ENCODE measurements at places on chromosomes 16 and 17.

DNA sequence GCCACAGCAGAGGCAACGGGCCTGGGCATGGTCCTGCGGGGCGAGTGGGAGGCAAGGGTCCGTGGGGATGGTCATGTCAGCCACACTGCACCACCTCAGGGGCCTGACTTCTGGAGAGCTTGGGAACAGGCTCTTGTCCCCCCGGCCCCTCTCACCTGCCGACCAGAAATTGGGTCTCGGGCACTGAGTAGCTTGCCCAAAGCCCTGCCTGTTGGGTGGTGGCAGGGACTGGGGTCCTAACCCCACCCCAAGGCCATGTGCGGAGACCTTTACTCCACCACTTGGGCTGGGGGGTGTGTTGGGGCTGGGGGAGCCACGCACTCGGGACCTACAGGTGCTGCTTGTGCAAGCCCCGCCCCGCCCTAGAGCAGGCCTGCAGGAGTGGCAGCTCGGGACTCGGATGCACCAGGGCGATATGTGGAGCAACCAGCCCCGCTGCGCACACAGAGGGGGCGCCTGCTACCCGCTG, 24.2 kb upstream of the CHMP6 start:
- no peak for DNase-seq

GRCh38 chr16:58363746-58364393, 28.4 kb upstream of the GINS3 start:
- no peak for DNase-seq

DNA sequence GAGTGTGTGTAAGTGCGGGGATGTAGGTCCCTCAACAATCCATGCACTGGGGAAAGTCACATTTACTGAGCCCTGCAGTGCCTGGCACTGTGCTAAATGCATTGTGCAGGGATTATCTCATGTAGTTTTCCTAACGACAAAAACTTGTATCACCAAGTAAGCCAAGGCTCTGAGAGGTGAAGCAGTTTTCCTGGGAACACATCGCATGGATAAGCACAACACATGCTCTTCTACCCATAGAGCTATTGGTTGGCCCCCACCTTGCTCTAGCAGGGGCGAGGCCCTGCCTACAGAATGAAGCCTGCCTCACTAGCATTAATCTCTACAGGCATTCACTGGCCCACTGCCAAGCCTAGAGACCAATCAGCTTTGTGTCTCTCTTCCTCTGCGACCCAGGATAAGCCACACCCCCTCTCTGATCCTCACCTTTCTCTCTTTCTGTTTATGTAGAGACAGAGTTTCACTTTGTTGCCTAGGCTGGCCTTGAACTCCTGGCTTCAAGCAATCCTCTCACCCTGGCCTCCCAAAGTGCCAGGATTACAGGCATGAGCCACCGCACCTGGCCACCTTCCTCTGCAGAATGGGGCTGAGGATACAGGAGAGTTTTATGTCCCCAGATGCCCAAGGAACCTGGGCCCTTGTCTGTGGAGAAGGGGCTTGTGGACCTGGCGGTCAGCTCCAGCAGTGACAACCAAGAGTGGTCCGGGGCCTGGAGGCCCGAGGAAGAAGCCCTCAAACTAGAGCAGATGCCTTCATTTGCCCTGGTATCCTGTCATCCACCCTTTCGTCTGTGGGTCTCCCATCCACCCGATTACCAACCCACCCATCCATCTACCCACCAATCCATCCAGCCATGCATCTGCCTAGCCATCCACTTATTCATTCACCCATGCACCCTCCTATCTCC, 12.8 kb downstream of the CDH16 start:
- DNase-seq, result no peak

GRCh38 chr16:74852500-74852875, 77.9 kb upstream of the FA2H start:
- DNase-seq, result no peak
